Ascending aorta (tissue), 2 donors: ENCODE measurements at places on chromosomes 11 and 22. TPM values are rescaled to one million over a fixed set of nuclear protein-coding genes. Genes with fewer than 3 reads are reported as not detected.

The CAVIN3 gene
- total RNA-seq = 596 TPM

GRCh38 chr11:112786196-112786595, 175.0 kb upstream of the NCAM1 start:
- DNase-seq = no peak
- no peak overlapping the region for H3K4me3 ChIP-seq
- no peaks in the 10 kb centered on the region for H3K27me3 ChIP-seq
- H3K36me3 ChIP-seq = no peaks in the 10 kb centered on the region
- peaks cover 26% of the 10 kb centered on the region for H3K4me1 ChIP-seq

- no peaks in the 10 kb centered on the region for H3K36me3 ChIP-seq
- H3K4me3 ChIP-seq = no peak overlapping the region
- H3K27ac ChIP-seq = no peak overlapping the region
- no peak for DNase-seq
- no peaks in the 10 kb centered on the region for H3K4me1 ChIP-seq
Observed at GRCh38 chr11:28999620-29000019, 891.4 kb downstream of the METTL15 start.

GRCh38 chr11:2134022-2135010, 4.9 kb downstream of the IGF2 start:
- H3K4me1 ChIP-seq = no peaks in the 10 kb centered on the region
- peaks cover 20% of the 10 kb centered on the region for H3K27me3 ChIP-seq
- no peak overlapping the region for H3K4me3 ChIP-seq
- H3K27ac ChIP-seq = no peak overlapping the region

The MAJIN gene
- not detected for total RNA-seq

GRCh38 chr11:83033972-83034672, 37.6 kb downstream of the RAB30 start:
- H3K4me1 ChIP-seq = peaks cover 13% of the 10 kb centered on the region
- peak overlapping the region; percentile 32 for H3K4me3 ChIP-seq
- peak; percentile 72 for DNase-seq
- no peaks in the 10 kb centered on the region for H3K36me3 ChIP-seq
- peak overlapping the region; percentile 80 for H3K27ac ChIP-seq

- H3K4me3 ChIP-seq = no peak overlapping the region
- no peak overlapping the region for H3K27ac ChIP-seq
- H3K27me3 ChIP-seq = no peaks in the 10 kb centered on the region
- H3K4me1 ChIP-seq = no peaks in the 10 kb centered on the region
- DNase-seq = no peak
Observed at GRCh38 chr22:45852826-45853225, 124.1 kb downstream of the WNT7B start.

GRCh38 chr11:61111050-61111435, 8.8 kb downstream of the CD5 start:
- no peak overlapping the region for H3K4me3 ChIP-seq
- H3K27ac ChIP-seq = no peak overlapping the region
- no peak for DNase-seq
- no peaks in the 10 kb centered on the region for H3K27me3 ChIP-seq
- H3K36me3 ChIP-seq = no peaks in the 10 kb centered on the region

The NAV2 gene
- total RNA-seq = 62.6 TPM

DNA sequence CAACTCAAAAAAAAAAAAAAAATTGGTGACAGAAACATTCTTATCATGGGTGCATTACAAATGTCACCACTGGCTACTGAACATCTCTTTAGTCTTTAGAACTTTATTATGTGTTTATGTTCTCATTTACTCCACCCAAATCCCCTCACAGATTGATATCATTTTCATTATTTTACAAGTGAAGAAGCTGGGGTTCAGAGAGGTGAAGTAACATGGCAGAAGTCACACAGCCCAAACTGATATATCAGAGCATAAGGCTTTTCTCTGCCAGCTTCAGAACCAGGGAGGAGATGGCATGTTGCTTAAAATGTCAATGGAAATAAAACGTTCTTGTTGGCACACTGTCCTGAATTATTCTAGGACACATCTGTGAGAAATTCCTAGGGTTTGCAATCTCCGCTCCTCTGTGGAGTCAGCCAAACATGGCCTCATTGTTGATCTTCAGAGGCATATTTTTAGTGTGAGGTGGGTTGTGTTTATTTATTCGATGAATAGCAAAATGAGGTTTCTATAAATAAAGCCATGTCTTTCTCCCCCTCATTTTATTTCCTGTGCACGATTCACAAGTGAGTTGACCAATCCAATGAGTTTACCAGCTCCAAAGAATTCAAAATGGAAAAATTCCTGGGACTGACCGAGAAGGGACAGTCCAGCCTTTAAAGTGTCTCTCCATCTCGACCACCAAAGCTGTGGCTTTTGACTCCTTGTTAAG, 72.9 kb upstream of the ANO1 start:
- H3K36me3 ChIP-seq = no peaks in the 10 kb centered on the region
- DNase-seq = peak; percentile 79
- no peak overlapping the region for H3K4me3 ChIP-seq
- peaks cover 5% of the 10 kb centered on the region for H3K4me1 ChIP-seq
- peak overlapping the region; percentile 86 for H3K27ac ChIP-seq
- H3K27me3 ChIP-seq = no peaks in the 10 kb centered on the region

DNA sequence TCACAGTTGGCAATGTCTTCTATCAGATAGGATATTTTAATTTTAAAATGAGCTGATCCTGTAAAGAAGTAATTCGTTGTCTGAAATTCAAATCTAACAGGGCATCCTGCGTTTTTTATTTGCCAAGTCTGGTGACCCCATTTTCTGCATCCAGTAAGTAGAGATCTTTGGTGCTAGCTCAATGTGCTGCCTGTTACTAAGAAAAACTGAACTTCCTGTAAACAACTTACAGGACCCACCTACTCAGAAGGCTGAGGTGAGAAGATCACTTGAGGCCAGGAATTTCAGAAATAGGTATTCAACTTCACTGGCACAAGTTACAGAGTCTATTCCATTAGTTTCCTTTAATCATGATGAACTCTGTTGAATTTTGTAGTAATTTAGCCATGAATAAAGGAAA, 4.0 kb downstream of the ARL14EP start:
- DNase-seq = no peak
- H3K27me3 ChIP-seq = no peaks in the 10 kb centered on the region
- no peak overlapping the region for H3K4me3 ChIP-seq
- no peak overlapping the region for H3K27ac ChIP-seq
- H3K4me1 ChIP-seq = peaks cover 12% of the 10 kb centered on the region
- no peaks in the 10 kb centered on the region for H3K36me3 ChIP-seq

DNA sequence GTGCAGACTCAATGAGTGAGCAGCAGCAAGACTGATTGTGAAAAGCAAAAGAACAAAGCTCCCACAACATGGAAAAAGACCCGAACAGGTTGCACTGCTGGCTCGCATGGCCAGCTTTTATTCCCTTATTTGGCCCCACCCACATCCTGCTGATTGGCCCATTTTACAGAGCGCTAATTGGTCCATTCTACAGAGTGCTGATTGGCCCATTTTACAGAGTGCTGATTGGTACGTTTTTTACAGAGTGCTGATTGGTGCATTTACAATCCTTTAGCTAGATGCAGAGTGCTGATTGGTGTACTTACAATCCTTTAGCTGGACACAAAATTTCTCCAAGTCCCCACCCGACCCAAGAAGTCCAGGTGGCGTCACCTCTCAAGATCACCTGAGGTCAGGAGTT, 15.3 kb upstream of the SLC25A1 start:
- H3K27me3 ChIP-seq = no peaks in the 10 kb centered on the region
- H3K27ac ChIP-seq = no peak overlapping the region
- H3K4me1 ChIP-seq = no peaks in the 10 kb centered on the region

GRCh38 chr11:27473017-27473406, 422 bp upstream of the LGR4 start:
- DNase-seq = no peak
- no peaks in the 10 kb centered on the region for H3K4me1 ChIP-seq
- no peaks in the 10 kb centered on the region for H3K27me3 ChIP-seq
- no peaks in the 10 kb centered on the region for H3K36me3 ChIP-seq

DNA sequence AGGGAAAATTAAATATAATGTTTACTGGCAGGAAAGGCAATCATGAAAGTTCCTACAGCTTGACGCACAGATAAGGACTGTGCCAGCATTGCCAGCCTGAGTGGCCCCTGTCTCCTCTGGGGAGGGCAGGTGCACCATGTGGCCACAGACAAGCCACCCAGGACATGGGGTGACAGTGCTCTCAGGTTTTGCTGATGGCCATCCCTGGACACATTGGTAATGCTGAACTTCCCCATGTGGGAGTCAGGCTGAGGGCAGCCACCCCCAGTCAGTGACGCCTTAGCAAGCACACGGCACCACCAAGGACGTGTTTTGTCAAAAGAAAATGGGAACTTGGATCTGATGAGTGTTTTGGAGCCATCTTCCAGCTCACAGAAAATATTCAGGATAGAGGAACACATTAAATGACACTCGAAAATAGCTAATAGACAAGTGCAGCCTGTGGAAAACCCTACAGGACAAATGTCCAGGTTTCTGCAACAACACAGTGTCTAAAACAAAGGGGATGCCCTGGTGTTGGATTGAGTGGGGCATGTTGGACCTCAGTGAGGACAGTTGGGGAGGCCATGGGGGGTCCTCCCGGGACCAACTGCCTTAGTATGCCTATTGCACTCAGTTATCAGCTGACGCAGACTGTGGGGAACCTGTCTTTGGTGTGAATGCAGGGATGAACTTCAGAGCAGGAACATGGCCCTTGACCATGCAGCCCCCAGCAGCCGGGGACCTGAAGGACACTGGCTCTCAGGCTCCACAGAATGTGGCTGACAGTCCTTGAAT, 1450.5 kb downstream of the BRD1 start:
- no peaks in the 10 kb centered on the region for H3K4me1 ChIP-seq
- H3K27me3 ChIP-seq = no peaks in the 10 kb centered on the region
- H3K4me3 ChIP-seq = no peak overlapping the region
- DNase-seq = no peak
- no peaks in the 10 kb centered on the region for H3K36me3 ChIP-seq

GRCh38 chr11:118359295-118359958, at the start of gene UBE4A:
UBE4A (plus strand) TSS chr11:118359600; CDS start chr11:118365081, 5,481 bp downstream.
- H3K4me3 ChIP-seq = peak within 1 kb of the TSS; percentile 82
- H3K36me3 ChIP-seq = no peaks in the 10 kb centered on the region
- DNase-seq = peak; percentile 75
- no peaks in the 10 kb centered on the region for H3K4me1 ChIP-seq
- no peaks in the 10 kb centered on the region for H3K27me3 ChIP-seq
- H3K27ac ChIP-seq = peak within 1 kb of the TSS; percentile 44

- no peaks in the 10 kb centered on the region for H3K4me1 ChIP-seq
- no peak for DNase-seq
- no peaks in the 10 kb centered on the region for H3K27me3 ChIP-seq
- H3K27ac ChIP-seq = no peak overlapping the region
- H3K4me3 ChIP-seq = no peak overlapping the region
Observed at GRCh38 chr11:32500001-32500400, 64.7 kb upstream of the WT1 start.

- H3K4me3 ChIP-seq = no peak overlapping the region
- no peaks in the 10 kb centered on the region for H3K27me3 ChIP-seq
- no peaks in the 10 kb centered on the region for H3K36me3 ChIP-seq
Observed at GRCh38 chr11:116176484-116177005, 596.2 kb downstream of the BUD13 start.

DNA sequence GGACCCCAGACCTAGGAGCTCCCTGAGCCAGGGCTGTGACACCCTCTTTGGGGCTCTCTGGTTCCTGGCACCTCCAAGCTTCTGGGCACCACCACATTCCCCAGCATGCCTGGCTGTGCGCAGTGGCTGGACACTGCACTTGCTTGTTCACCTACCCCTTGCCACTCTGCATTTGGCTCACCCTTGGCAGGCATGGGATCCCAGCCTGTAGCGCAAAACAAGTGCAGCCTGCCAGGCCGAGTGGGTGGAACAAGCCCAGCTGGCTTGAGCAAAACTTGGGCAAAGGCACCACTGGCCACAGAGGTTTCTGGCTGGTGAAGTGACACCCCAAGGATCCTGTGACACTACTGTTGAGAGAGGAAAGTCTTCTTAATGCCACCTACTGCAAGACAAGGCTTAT, 57.3 kb downstream of the CCDC34 start:
- H3K4me3 ChIP-seq = no peak overlapping the region
- no peaks in the 10 kb centered on the region for H3K4me1 ChIP-seq
- no peaks in the 10 kb centered on the region for H3K36me3 ChIP-seq
- H3K27ac ChIP-seq = no peak overlapping the region

The PGA5 gene
- 2.0 TPM for total RNA-seq

DNA sequence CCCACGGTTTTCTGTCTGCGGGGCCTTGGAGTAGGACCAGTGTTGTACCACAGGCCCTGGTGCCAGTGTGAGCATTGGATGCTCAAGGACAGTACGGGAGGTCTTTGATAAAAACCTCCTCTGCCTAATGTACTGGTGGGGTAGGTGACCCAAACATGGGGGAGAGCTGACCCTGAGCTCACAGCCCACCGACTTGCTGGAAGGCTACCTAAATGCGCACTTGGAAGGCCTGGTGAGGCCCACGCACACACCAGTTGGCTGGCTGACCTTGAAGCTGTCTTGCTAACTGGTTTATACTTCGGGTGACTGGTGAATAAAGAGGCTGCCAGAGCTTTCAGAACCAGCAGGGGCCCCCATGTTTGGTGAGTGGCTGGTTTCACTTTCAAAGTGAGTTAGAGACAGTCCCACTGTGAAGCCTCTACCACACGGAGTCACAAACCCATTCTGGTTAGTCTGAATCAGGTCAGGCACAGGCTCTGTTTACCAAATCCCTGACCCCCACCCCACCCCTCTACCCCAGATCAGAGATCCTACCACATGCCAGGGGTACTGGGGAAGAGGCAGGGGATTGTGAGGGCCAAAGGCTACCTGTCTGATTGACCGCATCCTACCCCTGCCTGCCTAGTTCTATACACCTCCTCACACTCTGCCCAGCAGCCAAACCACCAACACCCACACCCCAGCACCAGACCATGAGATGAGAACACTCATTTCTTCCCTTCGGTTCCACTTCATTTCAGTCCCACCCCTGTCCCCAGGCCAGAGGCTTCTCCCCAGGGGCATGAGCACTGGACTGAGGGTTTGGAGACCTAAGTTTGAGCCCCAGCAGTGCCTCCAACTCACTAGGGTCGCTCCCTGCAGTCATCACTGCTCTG, 12.7 kb upstream of the IL2RB start:
- H3K27ac ChIP-seq = no peak overlapping the region
- H3K36me3 ChIP-seq = no peaks in the 10 kb centered on the region
- peaks cover 4% of the 10 kb centered on the region for H3K4me1 ChIP-seq
- H3K4me3 ChIP-seq = no peak overlapping the region
- DNase-seq = no peak

The B4GALNT4 gene
- total RNA-seq = not detected

The P4HA3 gene
- total RNA-seq = 2.1 TPM

GRCh38 chr11:126915430-126915829, 85.1 kb downstream of the KIRREL3 start:
- H3K4me3 ChIP-seq = no peak overlapping the region
- H3K36me3 ChIP-seq = no peaks in the 10 kb centered on the region
- H3K27me3 ChIP-seq = no peaks in the 10 kb centered on the region
- H3K27ac ChIP-seq = no peak overlapping the region
- DNase-seq = no peak

The OR10A4 gene
- total RNA-seq = not detected

- no peaks in the 10 kb centered on the region for H3K27me3 ChIP-seq
- no peak overlapping the region for H3K27ac ChIP-seq
Observed at GRCh38 chr22:49483946-49484345, 343.7 kb downstream of the BRD1 start.
